ENCODE measurements at places on chromosomes 7 and 10.

DNA sequence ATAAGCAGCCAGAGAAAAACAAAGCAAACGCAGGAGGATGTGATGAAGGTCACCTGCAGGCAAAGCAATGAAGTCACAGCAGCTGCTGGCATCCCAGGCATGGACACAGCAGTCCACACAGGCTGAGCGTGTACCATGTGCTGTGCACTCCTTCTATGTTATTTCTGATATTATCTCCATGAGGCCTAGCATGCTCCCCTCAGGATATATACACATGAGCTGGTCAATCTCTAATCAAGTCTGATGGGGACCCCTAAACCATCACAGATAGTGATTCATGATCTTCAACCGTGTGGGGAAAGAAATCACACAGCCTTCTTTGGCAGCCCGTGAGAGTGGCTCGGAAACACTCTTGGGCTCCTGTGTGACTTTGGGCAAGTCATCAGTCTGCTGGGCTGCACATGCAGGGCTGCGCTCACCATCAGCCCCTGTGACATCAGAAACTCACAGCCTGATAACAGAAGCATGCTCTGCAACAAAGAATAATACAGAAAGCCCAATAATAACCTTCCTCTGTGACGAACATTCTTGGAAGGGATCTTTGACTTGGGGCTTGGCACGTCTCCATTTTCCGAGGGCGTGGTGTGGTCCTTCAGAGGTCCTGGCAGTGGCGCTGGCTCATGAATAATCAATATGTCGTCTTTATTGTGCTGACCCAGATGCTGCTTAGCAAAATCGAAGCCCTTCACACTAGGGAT, 83.0 kb upstream of the ATP6V0A4 start:
- no peak for DNase-seq

DNA sequence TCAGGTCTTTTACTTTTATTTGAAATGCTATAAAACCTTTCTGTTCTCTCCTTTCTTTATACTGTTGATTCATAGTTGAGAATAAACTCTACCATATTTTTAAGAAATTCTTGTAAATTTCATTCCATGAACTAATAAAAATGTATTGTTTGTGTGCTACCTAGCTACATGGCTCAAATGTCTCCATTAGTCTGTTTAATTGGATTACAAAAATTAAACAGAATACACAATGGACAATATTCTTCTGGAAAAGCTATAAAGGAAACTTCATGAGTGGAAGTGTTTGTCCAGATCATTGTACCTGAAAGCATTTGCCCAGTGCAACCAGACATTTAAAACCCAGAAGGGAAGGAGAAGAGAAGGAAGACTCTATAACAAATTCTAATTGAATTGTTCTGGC, 20.1 kb downstream of the KCND2 start:
- DNase-seq, result no peak

DNA sequence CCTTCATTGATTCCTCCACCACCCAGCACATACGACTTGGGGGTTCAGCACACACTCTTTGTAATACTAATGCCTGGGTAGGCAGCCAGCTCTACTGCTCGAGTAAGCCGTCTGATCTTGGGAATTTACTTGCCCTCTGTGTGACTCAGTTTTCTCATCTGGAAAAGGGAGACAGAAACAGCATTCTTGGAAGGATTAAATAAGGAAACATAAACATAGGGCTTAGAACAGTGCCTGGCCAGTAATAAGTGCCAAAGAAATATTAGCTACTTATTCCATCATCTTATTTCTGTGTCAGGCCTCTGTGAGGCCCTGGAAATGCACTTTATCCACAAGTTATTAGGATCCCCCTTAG, 130.1 kb downstream of the TNS3 start:
- no peak for DNase-seq

DNA sequence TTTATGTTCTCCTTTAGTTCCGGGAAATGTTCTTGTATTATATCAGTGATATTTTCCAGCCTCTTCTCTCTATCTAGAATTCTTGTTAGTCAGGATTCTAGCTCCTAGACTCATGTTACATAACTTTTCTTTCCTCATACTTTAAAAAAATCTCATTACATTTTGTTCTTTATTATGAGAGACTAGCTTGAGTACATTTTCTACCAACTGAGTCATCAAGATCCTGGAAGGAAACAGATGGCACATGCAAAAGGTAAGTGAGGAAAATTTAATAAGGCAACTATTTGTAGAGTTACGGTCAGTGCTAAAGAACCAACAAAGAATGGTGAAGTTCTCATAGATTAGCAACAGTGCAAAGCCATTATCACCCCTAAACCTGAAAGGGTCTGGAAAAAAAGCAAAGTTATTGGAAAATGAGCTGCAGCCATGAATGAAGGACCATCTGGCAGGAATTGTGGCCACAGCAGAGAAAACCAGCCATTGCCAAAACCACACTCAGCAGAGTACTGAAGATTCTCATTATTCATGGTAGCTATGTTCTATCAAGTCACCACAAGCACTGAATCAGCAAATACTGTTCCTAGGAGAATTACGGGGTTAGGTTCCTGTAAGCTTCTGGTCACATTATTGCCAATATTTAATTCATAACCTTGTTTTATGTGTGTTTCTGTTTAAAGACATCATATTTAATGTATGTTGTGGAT, 98.3 kb upstream of the C7orf33 start:
- no peak for DNase-seq

GRCh38 chr7:122789156-122789555, 86.4 kb upstream of the RNF148 start:
- DNase-seq, result no peak

- no peak for DNase-seq
Measured at GRCh38 chr7:69388452-69389137, 209.7 kb upstream of the AUTS2 start.

DNA sequence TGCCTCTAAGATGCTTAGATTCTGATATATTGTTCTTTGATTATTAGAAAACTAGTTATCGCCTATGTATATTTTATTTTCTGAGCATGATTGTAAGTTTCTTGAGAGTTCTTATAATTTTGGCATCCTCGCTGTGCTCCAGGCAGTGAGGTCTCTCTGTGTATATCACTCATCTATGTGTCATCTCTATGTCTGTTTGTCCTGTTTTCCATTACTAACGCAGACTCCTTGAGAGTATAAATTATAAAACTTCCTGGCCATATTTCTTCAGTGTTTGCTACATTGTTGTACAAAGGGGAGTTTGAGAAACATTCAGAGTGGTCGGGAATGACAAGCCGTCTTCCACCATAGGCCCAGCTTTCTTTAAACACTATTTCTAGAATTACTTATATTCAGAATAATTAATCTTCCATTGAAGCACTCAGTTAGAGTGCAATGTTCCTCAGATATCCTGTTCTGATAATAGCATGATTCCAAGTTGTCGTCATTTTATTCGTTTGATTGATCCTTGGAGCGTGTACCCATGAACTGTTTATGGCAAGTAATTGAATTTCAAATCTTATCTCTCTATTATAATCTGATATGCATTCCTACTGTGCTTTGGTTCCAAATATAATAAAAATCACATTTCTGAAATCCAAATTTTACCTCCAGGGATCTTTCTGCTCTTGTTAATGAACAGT, 206.6 kb downstream of the BAMBI start:
- no peak for DNase-seq

DNA sequence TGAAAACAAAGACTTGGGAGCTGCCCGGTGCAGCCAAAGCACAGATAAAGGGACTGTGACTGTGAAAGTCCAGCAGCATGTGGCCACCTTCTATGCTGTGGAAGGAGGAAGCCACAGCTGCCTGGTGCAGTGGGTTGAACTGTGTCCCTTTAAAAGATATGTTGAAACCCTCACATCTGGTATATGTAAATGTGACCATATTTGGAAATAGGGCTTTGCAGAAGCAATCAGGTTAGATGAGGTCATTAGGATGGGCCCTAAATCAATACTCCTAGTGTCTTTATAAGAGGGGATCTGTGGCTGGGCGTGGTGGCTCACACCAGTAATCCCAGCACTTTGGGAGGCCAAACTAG, 136.9 kb downstream of the GLI3 start:
- DNase-seq, result no peak

GRCh38 chr7:50446542-50446960, 3.6 kb downstream of the FIGNL1 start:
- DNase-seq, result no peak

DNA sequence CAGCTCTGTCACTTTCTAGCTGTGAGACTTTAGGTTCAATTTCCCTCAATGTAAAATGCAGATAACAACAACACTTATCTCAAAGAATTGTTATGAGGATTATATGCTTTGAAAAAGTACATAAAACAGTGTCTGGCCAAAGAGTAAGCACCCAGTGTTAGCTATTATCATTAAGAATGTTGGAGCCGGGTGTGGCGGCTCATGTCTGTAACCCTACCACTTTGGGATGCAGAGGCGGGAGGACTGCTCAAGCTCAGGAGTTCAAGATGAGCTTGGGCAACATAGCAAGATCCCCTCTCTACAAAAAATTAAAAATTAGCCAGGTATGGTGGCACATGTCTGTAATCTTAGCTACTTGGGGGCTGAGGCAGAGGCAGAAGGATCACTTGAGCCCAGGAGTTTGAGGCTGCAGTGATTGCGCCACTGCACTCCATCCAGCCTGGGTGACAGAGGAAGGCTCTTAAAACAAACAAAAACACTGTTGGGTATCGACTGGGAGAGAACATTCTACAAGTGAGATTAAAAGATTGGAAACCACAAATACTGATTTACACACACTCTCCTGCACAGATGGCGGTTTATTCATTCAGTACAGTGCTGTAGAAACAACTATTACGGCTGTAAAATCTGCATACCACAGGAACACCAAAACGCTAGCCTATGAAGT, 107.3 kb downstream of the PROSER2 start:
- DNase-seq, result no peak

DNA sequence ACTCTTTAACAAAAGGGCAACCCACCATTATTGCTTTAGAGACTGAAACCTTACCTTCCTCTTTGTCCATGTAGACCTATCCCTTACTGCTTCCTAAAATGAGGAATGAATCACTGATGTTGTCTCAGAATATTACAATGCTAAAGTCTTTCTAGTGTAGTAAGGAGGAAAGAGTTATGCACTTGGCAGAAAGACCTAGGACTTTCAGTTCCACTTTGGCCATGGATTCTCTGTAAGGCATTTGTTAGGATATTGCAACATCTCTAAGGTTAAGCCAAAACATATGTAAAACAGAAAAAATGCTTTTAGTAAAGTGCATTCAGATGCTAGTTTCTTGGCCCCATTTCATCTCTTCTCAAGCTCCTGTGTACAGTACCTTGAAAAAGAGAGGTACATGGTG, 230.9 kb downstream of the PARD3 start:
- no peak for DNase-seq

DNA sequence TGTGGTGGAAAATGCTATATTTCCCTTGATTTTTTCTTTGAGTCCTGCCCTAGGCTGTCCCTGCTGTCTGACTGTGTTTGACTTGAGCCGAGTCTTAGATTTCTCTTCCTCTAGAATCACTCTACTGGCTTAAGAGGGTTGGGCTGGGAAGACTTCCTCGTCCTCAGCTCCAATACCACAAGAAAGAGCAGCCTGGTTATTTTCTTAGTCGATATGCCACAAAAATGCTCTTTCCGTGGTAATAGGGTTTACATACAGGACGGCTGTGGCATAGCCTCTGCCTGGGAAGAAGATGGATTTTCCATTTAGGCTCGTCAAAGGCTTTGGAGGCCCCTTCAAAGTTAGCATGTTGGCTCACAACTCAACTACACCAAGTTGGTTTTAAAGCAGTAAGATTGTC, 212.0 kb upstream of the IGFBP3 start:
- no peak for DNase-seq

GRCh38 chr10:132113766-132114365, 48.1 kb downstream of the JAKMIP3 start:
- DNase-seq, result no peak

GRCh38 chr7:96869538-96869937, 135.8 kb upstream of the DLX6 start:
- DNase-seq, result no peak

GRCh38 chr10:69318867-69319727, 40.8 kb downstream of the HK1 start:
- peak; percentile 47 for DNase-seq

DNA sequence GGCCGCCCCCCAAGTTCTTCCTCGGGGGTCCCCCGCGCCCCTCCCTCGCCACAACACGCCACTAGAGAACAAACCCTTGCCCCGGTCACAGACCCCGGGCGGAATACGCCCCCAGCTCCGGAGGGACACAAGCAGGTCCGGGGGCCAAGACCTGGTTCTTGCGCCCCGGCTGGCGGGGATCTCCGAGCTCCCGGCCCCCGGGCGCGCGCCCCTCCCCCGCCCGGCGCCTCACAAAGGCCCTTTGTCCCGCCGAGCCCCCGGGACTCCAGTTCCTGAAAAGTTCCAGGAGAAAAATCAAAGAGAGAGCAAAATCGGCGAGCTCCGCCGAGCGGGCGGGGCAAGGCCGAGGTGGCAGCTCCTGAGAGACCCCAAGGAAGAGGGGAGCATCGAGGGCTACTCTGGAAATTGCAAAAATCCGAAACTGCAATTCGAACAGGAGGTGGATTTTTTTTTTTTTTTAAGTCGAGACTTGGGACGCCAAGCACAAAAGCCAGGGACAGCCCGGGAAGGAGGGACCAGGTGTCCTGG, 4.0 kb downstream of the TNRC18 start:
- DNase-seq, result no peak

DNA sequence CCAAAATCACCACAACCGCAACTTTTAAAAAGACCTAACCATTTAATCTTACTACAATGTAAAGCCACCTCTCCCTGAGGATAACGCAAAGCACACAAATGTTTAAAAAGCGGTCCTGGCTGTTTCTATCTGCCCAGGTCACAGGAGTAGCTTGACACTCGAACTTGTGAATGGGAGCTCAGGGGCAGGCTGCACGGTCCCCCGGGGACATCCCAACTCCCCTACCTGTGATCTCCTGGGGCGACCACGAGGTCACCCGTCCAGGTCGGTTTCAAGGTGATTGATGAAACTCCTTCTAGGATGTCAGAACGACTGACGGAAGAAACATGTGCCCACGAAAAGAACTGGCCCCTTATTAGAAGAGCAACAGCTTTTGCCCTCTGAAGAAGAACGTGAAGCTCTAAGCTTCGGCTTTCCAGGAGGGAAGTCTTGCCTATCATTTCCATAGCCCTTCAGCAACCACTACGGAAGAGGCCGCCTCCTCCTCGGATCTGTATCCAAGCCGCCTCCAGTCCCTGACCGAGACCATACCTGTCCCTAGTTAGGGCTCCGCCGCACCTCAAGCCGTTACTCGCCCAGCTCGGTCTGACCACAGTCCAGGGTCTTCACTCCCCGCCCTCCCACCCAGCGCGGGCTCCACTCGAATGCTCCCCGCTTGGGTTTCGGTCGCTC, 459 bp downstream of the CYCS start:
- no peak for DNase-seq

DNA sequence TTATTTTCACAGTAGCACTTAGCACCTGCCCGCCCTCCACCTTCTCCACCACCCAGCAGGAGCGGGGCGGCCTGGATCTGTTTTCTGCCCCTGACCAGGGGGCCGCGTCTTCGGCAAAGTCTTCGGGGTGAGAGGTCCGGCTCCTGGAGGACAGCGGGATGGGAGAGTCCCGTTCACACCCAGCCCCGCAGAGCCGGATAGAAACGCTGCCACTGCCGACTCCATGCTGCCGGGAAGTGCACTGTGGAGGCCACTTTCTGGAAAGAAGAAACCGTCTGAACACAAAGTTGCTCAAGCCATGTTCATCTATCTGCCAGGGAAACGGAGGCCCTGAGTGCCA, 14.5 kb upstream of the ZNF273 start:
- DNase-seq, result no peak

GRCh38 chr10:94316560-94316959, 46.2 kb downstream of the NOC3L start:
- DNase-seq, result no peak

GRCh38 chr7:106199813-106200364, 84.9 kb downstream of the NAMPT start:
- DNase-seq, result no peak

- DNase-seq, result no peak
Measured at GRCh38 chr10:101019440-101019703, 11.6 kb downstream of the PDZD7 start.
